ENCODE measurements at places on chromosomes 16 and 17.

GRCh38 chr17:43661699-43662412 lies at the start of gene MEOX1:
Gene MEOX1 (minus strand): TSS chr17:43661922. CDS start chr17:43661534, 388 bp downstream.
- no peak for DNase-seq

DNA sequence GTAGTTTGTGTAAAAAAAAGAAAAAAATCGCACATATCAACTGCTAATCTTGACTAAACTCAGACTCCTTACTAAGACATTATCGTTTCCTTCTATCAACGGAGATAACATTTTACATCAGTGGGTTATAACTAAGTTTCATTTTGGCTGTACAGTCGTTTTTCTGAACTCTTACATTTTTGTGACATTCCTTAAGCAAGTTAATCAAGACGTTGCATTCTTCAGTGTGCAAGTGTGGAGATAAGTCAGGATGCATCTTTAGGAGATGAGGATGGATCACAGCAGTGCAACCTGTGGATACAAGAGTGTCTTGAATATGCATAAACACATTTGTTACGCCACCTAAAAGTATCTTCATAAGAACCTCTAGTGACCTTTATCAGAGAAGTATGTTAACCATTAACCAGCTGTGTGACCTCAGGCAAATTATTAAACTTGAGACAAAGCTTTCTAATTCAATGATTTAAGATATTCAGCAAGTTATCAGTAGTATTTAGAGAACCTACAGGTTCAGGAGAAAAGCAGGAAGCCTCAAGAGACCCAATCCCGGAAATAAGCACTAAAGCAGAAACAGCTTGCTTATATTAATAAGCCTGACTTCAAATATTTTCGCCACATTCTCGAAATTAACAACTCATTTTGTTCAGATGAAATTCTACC lies 9.4 kb downstream of the CMC2 start:
- peak; percentile 8 for DNase-seq

DNA sequence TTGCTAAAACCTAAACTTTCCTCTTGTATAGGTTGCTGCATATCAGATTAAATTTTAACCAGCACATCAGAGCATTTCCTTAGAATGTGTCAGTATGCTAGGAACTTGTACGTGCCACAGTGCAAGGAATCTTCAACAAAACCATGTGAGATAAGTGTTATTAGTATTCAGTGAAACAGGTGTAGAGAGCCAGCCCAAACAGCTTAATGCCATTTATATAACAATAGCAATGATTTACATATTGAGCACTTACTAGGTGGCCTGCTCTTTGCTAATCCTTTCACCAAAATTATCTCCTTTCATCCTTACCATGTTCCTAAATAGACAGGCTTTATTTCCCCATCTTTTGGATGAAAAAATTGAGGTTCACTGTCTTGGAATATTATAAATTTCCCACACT lies 485.7 kb downstream of the HS3ST4 start:
- no peak for DNase-seq

DNA sequence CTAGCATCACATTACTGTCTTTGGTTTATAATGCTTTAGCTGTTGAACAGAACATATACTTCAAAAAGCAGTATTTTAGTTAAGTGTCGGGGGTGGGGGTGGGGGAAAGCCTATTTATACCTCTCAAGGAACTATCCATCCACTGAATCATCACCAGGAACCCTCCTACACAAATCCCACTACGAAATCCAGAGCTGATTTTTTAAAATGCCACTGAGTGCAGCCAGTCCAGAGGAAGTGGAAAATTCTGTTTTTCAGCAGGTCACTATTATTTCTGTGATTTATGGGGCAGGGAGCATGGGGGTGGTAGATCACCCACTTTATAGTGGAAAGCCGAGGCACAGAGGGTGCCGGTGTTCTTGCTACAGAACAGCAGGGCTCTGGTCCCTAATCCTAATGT lies 284.1 kb downstream of the SOX9 start:
- no peak for DNase-seq
